ENCODE measurements at places on chromosomes 4 and X. TPM values are rescaled to one million over a fixed set of nuclear protein-coding genes. Genes with fewer than 3 reads are reported as not detected.

DNA sequence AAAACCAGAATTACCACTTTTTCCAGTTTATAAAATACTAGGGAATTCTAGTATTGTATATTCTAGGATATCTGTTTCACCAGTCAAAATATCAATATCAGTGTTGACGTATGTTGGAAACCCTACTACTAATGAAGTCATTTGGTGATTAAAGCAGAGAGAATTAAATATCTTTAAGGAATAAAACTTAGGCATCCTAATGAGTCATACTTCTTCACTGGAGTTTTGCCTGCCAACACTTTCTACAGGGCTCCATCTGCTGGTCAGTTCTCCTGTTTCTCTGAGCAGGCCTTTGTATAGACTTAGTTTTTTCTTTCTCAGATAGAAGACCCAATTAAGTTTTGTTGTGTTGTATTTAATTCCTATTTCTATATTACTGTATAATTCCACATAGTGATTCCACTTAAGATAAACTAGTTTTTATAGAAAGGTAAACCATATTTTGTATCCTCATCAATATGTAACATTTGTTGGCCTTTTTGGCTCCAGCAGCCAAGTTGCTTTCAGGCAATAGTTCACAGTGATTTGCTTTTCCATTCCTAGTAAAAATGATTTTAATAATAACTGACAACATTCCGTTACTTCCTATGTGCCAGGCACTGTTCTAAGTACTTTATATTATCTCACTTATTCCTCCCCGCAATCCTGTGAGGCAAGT is 3.5 kb downstream of the AP1AR start:
- no peak for DNase-seq

GRCh38 chrX:9745417-9746115 is 20.1 kb downstream of the GPR143 start:
- no peak for DNase-seq

GRCh38 chrX:22310779-22311178 is 38.1 kb downstream of the CBLL2 start:
- no peak for DNase-seq

Gene CFAP99
- 1.3 TPM for total RNA-seq

Gene MAEA
- total RNA-seq = 33.3 TPM

Gene ARX
- not detected for total RNA-seq

Gene UCP1
- not detected for total RNA-seq

Gene FAM47E
- total RNA-seq = 3.3 TPM

All from left lobe of liver (tissue), 2 donors.